ENCODE measurements at places on chromosomes 6 and 20.

- no peak for DNase-seq
Observed at GRCh38 chr20:2942439-2942838, 69.2 kb downstream of the PTPRA start.

GRCh38 chr20:49843770-49844380 is 31.2 kb downstream of the SLC9A8 start:
- no peak for DNase-seq

DNA sequence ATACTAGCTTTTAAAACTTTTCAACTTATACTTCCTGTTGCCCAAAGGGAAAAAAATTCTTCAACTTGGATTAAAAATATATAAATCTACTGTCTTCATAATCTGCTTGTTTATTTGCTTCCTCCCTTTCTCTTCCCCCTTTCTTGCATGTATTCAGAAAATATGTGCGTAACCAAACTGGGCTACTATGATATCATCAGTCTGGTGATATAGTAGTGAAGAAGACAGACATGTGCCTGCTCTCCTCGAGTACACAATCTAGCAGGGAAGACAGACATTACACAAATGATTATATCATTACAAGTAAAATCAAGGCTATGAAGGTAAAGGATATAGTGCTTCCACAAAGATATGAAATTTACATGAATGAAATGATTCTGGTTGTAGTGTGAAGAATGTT is 31.0 kb downstream of the IBTK start:
- DNase-seq = no peak

DNA sequence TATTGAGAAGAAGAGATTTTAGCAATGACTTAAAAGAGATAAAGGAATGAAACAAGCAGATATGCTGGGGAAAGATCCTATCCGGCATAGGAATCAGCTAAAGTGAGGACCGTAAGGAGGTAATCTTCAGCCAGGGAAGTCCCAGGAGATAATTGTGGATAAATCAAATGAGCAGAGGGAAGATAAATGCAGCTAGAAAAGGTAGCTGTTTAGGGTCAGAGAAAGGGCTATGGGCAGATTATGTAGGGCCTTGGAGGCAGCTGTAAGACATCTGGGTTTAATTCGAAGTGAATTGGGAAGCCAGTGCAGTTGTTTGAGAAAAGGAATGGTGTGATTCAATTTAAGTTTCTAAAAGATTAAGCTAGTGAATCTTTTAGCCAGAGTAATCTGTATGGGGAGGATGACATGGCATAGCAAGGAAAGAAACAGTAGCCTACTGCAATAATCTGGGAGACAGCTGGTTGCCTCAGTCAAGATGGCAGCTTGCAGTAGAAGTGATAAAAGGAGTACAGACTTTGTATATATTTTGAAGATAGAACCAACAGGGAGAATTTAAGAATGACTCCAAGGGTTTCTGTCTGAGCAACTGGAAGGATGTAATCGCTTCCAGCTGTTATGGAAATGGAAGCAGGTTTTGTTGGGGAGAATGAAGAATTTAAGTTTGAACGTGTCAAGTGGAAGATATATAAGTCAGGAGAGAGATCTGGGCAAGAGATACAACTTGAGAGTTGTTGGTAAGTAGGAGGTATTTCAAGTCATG is 552.3 kb upstream of the FLRT3 start:
- DNase-seq = no peak

GRCh38 chr20:38170826-38171674 is 6.0 kb upstream of the TGM2 start:
- DNase-seq = no peak

DNA sequence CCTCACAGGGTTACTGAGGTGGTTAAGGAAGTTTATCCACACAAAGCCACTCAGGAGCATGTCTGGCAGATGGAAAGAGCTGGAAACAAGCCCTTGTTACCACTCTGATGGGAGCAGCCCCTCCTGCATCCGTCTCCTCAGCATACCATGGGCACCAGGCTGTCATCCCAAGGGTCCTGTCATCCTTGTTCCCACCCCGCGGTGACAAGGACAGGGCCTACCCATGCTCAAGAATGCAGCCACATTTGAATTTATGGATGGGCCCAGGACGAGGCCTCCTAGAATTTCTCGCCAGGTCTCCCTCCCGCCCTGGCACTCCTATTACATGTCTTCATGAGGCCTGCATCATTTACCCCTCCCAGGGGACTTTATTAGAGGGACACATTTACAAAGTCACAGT is 60.0 kb downstream of the NPEPL1 start:
- no peak for DNase-seq

DNA sequence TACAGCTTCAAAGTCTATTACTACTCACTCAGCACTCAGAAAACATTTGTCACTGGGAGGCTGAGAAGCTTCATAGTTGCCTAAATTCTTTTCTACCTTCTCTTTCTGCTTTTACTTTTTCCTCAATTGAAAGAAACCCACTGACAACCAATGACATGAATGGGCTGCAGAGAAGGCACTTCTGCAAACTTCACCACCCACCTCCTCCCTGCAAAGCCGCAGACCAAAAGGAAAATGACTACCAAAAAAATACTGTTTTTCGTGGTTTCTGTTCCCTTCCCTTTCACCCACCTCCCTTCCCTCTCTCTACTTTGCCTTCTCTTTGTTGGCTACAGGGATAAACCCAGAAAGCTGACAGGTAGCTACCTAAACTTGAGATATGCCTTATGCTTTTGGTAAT is 3.2 kb downstream of the GNAS-AS1 start:
- DNase-seq = no peak

DNA sequence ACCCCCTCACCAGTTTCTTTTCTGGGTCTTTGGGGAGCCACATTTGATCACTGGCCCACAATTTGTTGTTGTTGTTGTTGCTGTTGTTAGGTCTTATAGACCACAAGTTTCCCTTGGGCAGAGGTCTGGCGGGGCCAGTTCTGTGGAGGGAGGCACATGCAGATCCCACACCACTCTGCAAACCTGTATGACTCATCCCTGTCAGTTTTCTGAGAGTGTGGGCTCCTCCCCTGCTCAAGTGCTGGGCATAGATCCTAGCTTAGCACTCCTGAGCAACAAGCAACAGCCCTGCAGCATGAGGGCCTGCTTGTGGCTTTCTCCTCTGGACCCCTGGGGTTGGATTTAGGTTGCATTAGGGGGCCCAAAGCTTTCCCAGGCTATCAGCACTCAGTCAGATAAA is 411.1 kb upstream of the HTR1E start:
- no peak for DNase-seq

DNA sequence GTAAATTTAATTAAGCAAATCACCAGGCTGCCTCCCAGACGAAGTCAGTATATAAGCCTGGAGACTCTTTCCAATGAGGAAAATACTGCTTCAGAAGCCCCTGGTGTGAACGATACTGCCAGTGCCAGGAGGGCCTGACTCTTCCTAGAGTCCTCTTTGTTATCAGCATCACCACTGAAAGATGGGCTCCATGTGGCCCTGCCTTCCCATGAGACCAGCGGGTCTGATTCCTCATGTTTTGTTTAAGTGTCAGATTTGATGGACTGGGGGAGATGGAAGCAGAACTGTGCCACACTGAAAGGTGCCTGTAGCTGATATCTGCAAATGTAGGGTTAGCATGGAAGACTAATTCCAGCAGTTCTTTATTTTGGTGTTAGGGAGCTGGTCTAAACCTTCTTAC is 7.9 kb downstream of the NQO2 start:
- no peak for DNase-seq

GRCh38 chr20:37243076-37243936 is 18.3 kb downstream of the GHRH start:
- DNase-seq = no peak

DNA sequence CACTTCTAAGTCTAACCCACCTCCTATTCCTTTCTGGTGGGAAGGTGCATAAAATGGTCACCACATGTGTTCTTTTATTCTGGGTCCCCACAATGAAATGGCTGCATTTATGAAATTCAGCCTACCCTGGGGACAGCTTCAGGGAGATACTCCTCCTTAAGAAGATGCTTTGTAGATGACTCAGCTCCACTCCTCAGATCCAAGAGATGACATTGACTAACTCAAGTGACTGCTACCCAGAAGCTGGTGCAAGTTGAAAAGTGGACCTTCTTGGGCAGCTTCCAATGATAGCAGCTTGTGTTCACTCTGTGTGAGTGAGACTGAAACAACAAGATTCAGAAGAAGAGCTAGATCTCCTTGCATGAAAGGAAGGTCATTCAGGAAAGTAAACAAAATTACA is 113.4 kb downstream of the SCP2D1 start:
- no peak for DNase-seq

DNA sequence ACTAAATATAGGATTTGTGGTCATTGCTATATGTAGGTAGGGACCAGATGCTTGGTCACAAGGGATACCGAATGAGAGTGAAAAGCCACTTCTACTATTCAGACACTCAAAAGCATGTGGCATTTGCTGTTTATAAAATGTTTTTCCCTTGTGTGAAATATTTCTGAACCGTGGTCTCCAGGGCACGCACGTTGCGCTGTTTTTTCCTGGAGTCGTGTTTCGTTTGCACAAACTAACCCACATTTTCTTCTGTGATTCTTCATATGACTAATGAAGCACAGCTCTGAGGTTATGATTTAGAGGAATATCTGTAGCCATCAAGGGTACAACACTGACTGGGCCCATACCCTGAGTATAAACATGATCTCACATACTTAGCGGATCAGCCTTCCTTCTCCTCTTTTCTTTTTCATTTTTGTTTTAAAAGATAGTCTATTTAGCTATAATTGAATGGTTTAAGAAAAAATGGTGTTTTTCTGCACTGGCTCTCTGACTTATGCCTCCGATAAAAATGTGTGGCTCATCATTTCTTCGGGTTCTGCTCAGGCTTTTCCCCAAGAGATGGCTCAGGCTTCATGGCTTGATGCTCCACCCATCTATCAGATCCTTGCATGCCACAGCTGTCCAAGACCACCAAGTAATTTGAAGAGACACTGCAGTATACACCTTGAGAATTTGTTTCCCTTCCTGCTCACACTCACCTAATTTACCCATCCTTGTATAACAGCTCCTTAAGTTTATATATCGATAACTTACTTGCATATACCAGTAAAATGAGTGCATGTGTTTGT is 59.9 kb upstream of the HBS1L start:
- no peak for DNase-seq

DNA sequence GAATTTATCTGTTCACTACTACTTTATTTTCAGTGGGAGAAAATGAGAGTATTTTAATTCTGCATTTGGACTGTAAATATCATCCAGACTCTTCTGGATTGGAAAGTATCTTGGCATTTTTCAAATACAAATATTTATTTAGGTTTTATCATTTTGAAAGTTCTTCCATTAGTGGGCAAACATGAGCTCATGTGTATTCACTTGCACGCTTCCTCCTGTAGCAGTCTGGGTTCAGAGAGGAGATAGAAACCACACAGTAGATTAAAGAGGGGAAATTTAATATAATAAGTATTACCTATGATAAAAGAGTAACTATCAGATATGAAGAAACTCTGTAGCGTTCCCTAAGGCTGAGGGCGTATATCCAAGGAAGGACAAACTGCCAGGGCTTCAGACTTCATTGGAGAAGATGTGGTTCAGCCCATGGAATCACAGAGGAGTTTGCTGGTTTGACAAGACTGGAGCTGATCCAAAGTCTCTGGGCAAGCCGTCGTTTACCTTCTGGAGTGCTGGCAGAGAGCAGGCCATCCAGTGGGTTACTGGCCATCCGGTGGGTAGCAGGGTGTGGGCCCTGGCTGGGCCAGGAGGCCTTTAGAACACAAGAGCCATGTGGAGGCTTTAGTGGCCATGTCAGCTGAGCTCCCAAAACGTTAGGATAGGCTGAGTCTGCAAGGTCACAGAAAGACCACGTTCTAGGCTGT is 44.3 kb downstream of the KCNS1 start:
- DNase-seq = no peak

DNA sequence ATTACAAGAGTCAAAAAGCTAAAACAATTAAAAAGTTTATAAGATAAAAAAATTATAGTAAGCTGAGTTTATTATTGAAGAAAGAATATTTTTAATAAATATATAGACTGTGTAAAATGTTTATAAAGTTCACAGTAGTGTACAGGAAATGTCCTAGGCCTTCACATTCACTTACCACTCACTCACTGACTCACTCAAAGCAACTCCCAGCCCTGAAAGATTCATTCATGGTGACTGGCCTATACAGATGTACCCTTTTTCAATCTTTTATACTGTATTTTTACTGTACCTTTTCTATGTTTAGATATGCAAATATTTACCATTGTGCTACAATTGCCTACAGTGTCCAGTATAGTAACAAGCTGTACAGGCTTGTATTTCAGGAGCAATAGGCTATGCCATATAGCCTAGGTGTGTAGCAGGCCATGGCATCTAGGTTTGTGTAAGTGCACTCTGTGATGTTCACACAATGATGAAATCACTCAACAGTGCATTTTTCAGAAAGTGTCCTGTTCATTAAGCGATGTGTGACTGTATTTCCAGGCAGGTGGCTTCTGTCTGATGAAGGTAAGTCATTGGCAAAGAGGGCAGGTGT is 130.2 kb downstream of the BTBD3 start:
- peak; percentile 2 for DNase-seq

DNA sequence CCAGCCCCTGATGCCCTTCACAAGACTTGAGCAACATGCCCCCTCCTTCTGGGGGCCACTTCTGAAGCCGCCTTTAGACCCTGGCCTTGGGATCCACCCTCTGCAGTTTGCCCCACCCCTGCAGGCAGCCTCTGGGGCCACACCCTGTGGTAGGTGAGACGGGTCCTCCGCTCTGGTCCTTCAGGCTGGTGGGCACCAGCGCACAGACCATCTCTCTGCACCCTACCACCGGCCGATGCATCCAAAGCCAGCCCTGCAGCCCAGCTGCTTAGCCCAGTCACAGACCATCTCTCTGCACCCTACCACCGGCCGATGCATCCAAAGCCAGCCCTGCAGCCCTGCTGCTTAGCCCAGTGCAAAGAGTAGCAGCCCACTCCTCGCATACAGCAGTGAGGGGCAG is 159.3 kb upstream of the ECI2 start:
- DNase-seq = no peak

DNA sequence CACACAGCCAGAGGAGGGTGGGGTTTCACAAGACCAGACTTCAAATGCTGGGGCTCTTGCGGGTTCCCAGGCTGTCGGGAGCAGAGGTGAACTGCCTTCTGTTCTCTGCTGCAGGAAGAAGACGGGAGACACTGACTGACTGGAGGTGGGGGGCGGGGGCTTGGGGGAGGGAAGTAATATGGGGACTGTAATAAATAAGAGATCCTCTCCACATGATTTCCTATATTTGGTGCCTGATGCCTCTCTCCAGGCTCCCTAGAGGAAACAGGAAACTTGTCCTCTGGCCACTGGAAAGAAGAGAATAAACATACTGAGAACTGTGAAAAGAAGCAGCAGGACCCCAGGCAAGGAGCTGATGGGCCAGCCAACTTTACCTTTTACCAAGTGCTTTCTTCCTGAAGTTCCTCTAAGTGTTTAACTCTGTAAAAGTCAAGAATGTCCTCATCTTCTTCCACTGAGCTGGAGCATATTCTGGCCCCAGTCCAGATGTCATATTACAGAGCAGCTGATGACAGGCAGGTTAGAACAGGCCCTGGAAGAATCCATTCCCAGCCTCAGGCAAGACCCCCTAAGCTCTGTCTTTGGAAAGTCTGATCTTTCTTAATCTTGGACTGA is 33.2 kb upstream of the ADGRF5 start:
- no peak for DNase-seq
